ENCODE measurements at places on chromosomes 6 and 20.

DNA sequence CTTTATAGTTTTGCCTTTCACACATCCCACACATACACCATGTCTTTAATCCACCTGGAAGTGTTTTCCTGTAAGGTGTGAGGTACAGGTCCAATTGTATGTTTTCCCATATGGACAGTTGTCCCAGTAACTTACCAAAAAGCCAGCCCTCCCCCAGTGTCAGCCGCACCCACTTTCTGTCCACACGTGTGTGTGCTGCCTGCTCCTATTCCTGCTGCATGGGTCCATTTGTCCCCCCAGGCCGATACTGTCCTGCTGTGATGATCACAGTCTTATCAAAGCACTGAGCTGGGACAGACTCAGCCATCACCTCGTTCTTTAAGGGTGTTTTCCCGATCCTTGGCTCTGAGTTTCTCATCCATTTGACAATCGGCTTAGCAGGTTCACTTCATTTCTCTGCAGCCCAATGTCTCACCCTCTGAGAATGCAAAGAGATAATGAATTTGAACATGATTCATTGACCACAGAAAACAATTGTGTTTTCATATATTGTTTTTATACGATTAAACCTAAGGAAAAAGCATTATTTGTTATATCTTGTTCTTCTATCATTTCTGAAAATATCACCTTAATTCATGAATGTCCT lies 9.6 kb downstream of the VSX1 start:
- DNase-seq = no peak

- no peak for DNase-seq
Measured at GRCh38 chr6:90660931-90661330, 74.1 kb upstream of the MAP3K7 start.

DNA sequence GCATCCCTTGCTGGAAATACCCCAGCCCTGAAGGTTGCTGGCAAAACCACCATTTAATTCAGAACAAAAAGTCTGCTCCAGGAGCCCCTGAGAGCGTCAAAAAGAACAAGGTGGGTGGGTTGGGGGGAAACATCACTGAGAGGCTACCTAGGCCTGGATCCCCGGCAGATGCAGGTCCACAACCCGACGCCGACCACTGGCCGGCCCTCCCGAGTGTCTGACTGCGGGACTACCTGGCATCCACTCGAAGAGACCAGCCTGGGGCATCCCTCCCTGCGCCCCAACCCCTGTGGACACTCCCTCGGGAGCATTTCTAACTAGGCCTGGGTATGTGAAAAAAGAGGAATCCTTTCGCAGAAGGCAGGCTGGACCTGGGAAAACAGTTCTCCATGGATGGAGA lies 47.2 kb downstream of the FAM209B start:
- DNase-seq = no peak

GRCh38 chr6:98779618-98780017 lies 54.8 kb upstream of the POU3F2 start:
- no peak for DNase-seq

- DNase-seq = no peak
Measured at GRCh38 chr6:40398810-40399477, 188.2 kb downstream of the LRFN2 start.

- peak; percentile 28 for DNase-seq
Measured at GRCh38 chr6:50791900-50792508, 26.7 kb upstream of the TFAP2B start.

GRCh38 chr6:72401865-72402264 lies 220.0 kb upstream of the KCNQ5 start:
- no peak for DNase-seq

DNA sequence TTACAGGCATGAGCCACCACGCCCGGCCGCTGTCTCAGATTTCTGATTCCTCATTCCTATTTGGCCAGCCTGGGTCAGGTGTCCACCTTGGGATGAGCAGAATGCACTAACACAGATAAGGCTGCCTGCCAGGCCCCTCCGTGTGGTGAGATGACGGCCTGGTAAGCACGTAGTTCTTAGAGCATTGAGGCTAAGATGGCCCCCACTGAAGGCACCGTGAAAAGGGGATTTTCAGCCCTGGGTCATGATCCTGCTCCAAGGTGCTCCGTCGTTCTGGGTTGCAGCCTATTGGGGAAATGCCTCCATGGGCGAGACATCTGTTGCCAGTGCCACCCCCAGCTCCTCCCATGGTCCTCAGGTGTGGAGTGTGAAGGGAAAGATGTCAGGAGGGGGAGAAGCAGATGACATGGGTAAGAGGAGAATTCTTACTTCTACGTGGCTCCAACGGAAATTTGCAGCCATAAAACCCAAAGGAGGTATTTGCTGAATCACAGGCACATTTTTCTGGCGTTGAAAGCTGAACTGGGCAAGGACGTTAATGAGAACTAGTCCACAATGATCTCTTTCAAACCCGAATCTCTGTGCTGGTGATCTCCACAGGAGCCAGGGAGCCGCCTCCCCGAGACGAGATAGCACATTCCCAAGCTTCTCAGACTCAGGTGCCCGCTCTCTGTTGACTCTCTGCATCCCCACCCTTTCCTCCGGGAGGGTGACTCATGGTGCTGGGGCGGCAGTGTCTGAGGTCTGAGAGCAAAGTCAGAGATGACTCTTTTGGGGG lies 34.0 kb upstream of the BMP6 start:
- DNase-seq = no peak

DNA sequence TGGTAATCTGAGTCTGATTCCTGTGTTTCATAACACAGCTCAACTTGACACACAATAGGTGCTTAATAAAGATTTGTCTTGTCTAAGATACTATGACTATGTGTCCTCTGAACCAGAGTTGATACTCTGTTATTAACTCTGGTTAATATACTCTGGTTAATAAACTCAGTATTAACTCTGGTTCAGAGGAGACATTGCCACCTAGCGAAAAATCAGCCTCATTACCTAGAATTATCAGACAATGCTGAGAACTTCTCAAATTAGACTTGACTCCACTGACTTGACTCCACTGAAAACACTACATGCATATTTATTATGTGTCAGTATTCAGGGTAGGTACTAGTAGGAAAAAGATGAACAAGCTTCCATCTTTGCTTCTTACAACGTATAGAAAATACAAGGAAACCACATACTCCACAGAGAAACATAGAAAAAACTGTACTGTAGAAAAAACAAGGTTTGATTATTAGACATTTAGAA lies 73.9 kb downstream of the AHI1 start:
- peak; percentile 44 for DNase-seq
